ENCODE measurements at places on chromosomes 2 and 18.

- DNase-seq = no peak
Observed at GRCh38 chr2:121075006-121075551, 209.9 kb downstream of the TFCP2L1 start.

DNA sequence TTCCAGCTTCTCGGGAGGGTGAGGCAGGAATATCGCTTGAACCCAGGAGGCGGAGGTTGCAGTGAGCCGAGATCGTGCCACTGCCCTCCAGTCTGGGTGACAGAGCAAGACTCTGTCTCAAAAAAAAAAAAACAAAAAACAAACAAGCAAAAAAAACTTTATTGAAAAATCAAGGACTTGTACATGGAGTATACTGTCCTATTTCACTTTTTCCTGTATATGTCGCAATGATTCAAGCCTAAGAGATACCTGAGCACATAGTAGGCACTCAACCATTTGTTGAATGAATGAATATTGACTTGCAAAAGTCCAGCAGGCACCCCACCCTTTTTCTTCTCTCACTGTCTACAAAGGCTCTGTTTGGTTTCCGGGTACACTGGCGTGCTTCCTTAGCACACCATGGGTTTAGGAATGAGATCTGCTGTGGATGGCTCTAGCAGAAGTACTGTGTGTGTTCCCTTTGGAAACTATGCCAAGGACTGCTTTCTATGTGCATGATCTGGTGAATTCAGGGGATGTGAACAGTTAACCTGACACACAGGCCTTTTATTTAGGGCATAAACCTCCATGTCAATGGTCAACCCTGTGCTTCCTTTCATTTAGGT is 6.1 kb downstream of the APCDD1 start:
- no peak for DNase-seq

DNA sequence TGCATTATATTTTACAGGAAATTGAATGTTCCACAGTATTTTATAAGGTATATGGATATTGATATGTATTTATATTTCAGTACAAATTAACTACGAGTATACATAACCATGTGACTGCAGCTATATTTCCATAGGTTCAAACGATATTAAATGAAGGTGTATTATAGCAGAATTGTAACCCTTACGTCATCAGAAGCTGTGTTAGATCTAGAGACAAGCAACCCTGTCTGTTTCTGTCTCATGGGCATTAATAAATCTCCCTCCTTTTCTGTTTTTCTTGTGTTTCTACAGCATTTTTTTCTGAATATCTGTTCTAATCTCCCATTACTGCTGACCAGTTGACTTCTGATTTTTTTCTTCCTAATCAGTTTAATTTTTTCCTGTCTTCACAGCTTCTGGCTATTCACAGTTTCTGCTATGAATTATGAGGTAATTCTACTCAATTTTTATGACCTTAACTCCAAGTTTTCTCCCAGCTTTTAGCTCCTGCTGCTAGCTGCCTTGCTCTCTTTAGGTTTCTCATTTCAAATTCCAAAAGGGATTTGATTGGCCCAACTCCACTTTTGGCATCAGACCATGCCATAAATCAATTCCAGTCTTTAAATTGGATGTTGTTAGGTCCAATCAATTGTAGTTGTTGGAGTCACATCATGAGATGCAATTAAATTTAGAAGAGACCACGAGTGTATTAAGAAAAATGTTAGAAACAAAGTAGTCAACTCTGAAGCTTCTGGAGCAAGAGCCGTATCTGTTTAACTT is 277.5 kb upstream of the ZSWIM2 start:
- DNase-seq = no peak

DNA sequence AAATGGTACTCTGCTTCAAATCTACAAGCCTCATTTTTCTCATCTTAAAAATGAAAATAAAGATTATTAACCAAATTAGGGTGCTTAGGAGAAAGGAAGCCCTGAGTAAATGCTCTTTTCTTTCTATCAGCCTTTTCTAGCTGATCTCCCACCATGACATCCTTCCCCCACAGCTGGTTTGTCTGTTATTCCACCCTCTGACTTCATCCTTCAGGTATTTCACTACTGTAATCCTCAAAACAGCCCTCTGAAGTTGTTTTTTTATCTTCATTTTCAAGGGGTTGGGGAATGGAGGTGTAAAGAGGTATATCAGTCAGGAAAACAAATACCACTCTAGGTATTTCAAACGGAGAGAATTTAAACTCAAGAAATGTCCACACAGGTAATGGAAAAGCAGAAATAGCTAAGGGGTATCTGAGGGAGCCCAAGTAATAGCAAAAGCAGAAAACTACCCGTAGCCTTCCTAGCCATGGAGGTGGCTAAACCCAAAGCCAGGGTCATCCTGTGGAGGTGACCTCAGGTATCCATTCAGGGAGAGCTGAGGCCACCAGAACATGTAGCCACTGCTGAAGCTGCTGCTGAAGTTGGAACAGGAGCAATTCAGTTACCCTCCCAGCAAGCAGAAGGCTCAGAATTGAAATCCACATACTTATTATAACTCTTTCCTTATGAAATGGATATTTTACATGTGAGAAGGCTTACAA is 990.9 kb upstream of the ACVR2A start:
- DNase-seq = no peak

DNA sequence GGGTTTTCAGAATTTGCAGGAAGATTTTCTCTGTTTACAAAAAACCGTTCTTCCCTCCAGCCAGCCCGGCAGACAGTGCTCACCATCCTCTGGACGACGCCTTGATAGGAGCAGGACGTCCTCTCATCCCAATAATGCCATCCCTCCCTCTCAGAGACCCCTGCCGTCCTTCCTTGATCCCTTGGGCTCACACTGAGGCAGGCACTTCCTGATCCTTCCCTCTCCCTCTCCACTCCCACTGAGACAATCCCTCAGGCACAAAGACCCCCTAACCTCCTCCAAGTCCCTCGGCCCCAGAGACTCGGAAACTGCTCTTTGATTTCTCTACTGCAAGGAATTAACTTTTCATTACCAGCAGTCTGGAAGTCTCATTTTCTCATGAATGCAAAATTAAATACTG is 42.5 kb downstream of the PAX3 start:
- DNase-seq = no peak

- DNase-seq = no peak
Observed at GRCh38 chr18:63322206-63322605, 2.6 kb upstream of the BCL2 start.

GRCh38 chr2:152005607-152006006 is 93.2 kb downstream of the CACNB4 start:
- no peak for DNase-seq

Data from GM20000 (cell line).